ENCODE measurements at places on chromosomes 3 and 15. TPM values are rescaled to one million over a fixed set of nuclear protein-coding genes. Genes with fewer than 3 reads are reported as not detected.

GRCh38 chr15:80384432-80384831, 19.8 kb upstream of the ARNT2 start:
- no peak for DNase-seq
- H3K27ac ChIP-seq, result no peak overlapping the region
- H3K27me3 ChIP-seq, result no peaks in the 10 kb centered on the region
- no peaks in the 10 kb centered on the region for H3K4me1 ChIP-seq

DNA sequence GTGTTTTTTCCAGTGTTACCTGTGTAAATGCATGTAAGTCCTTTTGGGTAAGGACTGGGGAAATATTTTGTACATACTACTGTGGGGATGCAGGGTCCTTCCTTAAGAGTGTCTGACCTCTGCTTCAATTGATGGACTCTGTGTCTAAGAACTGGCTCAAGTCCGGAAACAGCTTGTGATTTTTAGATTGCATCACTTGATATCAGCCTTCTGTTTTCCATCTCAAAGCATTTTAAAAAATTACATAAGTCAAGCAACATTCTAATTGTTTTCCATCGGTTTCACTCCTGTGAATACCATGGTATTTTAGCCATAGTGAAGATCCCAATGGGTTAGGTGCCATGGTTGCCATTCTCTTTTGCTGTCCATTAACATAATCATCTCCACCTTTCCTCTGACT, 597.6 kb downstream of the SQOR start:
- H3K27me3 ChIP-seq, result peaks cover 3% of the 10 kb centered on the region
- H3K4me1 ChIP-seq, result no peaks in the 10 kb centered on the region
- H3K4me3 ChIP-seq, result no peak overlapping the region
- no peak overlapping the region for H3K27ac ChIP-seq
- DNase-seq, result no peak
- H3K36me3 ChIP-seq, result no peaks in the 10 kb centered on the region

DNA sequence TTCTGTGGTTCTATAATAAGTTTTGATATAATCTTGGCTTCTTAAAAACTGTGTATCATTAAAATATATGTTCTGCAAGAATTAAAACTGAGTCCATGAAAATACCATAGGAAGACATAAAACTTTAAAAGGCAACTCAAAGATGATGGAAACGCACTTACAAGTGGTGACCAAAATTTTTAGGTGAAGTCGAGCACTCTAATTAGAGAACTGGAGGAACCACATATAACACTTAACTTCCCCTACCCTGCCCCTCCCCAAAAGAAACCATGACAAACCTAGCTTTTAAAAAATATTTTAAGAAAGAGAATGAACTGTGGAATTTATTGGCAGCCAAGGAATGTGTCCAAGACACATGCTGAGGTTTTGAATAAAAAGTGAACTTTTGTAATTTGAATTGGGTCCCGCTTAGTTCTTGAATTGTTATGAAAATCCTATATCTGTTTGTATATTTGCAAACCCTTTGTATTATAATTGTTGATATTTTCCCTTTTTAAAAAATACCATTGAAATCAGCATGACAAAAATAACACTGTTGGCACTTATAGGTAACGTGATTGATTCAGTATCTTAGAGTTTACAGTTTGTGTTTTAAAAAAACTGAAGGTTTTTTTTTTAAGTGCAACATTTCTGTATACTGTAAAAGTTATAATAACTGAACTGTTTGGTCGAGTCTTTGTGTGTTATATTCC, 7.7 kb downstream of the NR2F2 start:
- H3K27ac ChIP-seq, result no peak overlapping the region
- DNase-seq, result no peak
- no peak overlapping the region for H3K4me3 ChIP-seq
- no peaks in the 10 kb centered on the region for H3K4me1 ChIP-seq
- peaks cover 2% of the 10 kb centered on the region for H3K36me3 ChIP-seq
- no peaks in the 10 kb centered on the region for H3K27me3 ChIP-seq

DNA sequence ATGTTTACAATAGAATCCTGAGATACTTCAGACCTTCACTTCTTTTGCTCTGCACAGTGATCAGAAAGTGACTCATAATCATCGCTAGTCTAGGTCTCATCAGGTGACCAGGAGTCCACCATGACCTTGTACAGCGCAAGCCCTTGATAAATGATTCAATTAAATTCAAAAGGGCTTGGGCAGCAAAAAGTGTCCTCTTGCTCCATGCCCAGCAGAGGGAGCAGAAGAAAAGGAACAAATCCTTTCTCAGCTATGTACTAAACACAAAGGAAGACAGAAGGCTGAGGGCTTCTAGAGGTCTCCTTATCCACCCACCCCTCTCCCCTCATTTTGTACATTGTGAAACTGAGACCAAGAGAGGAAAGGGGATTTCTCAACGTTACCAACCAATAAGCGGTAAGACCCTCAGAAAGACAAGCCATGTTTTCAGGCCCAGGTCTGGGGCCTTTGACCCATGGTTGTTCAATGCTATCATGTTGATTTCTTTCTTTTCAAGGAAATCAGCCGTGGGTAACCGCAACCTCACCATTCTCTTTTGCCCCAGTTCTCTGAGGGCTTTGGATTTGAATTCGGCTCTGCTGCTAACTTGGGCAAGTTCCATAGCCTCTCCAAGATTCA, 74.8 kb downstream of the AQP9 start:
- H3K27ac ChIP-seq, result no peak overlapping the region
- no peaks in the 10 kb centered on the region for H3K27me3 ChIP-seq
- no peaks in the 10 kb centered on the region for H3K36me3 ChIP-seq

DNA sequence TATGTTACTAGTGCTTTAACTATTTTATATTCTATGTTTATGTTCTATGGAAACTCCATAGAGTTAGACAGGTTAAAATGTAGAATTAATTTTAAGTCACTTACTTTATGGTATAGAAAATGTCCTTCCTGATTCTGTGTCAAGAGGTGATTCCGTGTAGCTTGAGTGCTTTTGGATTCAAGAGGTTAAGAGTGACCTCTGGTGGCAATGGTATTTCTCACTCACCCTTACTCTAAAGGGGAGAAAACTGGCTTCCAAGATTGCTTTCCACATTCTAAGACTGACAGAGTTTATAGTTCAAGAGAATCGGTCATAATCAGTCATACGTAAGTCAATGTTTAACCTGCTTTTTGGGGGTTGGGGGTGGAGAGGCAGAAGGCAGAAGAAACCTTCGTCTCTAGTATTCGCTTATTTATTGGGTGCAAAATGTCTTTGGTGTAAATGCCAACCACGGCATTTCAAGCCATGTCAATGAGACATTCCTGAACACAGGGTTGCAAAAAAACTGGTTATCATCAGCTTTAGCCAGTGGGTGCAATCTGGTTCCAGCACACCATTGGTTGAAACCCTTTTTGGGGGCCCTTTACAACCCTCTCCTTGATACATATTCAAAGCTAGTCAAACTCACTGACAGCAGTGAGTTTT, 92.0 kb upstream of the VGLL3 start:
- H3K27me3 ChIP-seq, result no peaks in the 10 kb centered on the region
- no peaks in the 10 kb centered on the region for H3K36me3 ChIP-seq
- no peak overlapping the region for H3K4me3 ChIP-seq
- DNase-seq, result no peak
- H3K4me1 ChIP-seq, result no peaks in the 10 kb centered on the region

DNA sequence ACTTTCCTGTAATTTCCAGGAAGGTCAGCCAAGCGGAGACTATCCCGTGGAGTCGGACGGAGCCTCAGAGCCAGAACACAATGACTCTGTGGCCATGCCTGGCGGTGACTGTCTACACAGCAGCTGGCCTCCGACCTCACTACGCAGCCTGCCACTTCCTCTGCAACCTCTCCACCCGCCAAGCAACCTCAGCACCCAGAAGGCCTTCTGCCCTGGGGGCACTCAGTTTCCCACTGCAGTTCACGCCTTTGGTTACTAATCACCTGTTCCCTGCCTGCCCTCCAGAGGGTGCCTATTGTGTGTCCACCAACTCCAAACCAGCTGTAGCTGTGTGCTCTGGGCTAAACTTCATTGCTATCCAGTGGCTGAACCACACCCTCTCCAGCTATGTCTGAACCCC, 44.0 kb downstream of the TM2D3 start:
- H3K27ac ChIP-seq, result no peak overlapping the region
- H3K36me3 ChIP-seq, result no peaks in the 10 kb centered on the region
- H3K4me1 ChIP-seq, result no peaks in the 10 kb centered on the region
- no peak overlapping the region for H3K4me3 ChIP-seq
- no peak for DNase-seq
- H3K27me3 ChIP-seq, result no peaks in the 10 kb centered on the region

GRCh38 chr3:181906338-181906737, 194.6 kb downstream of the SOX2 start:
- no peaks in the 10 kb centered on the region for H3K36me3 ChIP-seq
- no peak overlapping the region for H3K27ac ChIP-seq
- no peak overlapping the region for H3K4me3 ChIP-seq
- DNase-seq, result no peak
- no peaks in the 10 kb centered on the region for H3K4me1 ChIP-seq
- no peaks in the 10 kb centered on the region for H3K27me3 ChIP-seq

- no peak overlapping the region for H3K27ac ChIP-seq
- H3K27me3 ChIP-seq, result no peaks in the 10 kb centered on the region
- peak; percentile 88 for DNase-seq
- H3K4me3 ChIP-seq, result peak overlapping the region; percentile 89
Observed at GRCh38 chr15:100918034-100918689, 995 bp upstream of the LRRK1 start.

DNA sequence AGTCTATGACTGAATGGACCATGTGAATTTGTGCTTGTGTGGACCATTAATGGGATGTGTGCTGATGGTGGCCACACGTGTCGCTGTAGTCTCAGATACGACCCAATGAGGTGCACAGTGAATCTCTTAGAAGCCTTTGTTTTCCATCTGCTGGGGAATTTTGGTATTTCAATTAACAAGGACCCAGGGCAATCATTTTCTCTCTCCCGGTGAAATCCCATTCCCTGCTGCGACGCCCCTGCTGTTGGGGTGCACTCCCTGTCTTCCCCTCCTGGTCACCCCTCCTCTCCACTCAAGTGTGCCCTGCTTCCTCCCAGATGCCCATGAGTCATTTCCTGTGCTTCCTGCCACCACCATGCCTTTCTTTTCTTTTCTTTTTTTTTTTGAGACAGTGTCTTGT, 32.7 kb downstream of the EBLN2 start:
- no peak overlapping the region for H3K4me3 ChIP-seq
- H3K36me3 ChIP-seq, result no peaks in the 10 kb centered on the region
- no peak overlapping the region for H3K27ac ChIP-seq
- H3K27me3 ChIP-seq, result no peaks in the 10 kb centered on the region
- no peaks in the 10 kb centered on the region for H3K4me1 ChIP-seq
- no peak for DNase-seq

DNA sequence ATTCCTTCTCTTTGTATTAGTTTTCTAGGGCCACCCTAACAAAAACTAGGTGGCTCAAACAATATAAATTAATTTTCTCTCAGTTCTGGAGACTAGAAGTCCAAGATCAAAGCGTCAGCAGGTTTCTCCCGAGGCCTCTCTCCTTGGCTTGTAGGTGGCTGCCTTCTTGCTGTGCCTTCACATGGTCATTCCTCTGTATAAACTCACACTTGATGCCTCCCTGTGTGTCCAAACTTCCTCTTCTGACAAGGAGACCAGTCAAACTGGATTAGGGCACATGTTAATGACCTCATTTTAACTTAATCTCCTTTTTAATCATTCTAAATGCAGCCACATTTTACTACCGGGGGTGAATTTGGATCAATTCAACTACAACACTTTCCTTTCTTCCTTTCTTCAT, 691.1 kb downstream of the DIPK2A start:
- H3K36me3 ChIP-seq, result no peaks in the 10 kb centered on the region
- H3K4me3 ChIP-seq, result no peak overlapping the region
- DNase-seq, result no peak
- no peaks in the 10 kb centered on the region for H3K4me1 ChIP-seq
- H3K27ac ChIP-seq, result no peak overlapping the region
- H3K27me3 ChIP-seq, result no peaks in the 10 kb centered on the region

The DAZL gene
- total RNA-seq, result not detected

The RASL12 gene
- 171 TPM for total RNA-seq

The KCTD6 gene
- 7.9 TPM for total RNA-seq

The DPPA2 gene
- total RNA-seq, result not detected

The ZSCAN2 gene
- total RNA-seq, result 6.7 TPM

The SLC9C1 gene
- total RNA-seq, result 0.29 TPM

The ANKRD63 gene
- total RNA-seq, result not detected

Measured in aorta (tissue), 5 donors.